Stimulated activated memory B cell treated with anti-CD40 and anti-IgM and Interleukin-4, amounts not matched to agents 10 μg/mL and 1 μg/mL and 100 μg/mL, for 72 hours (primary cell): ENCODE measurements at places on chromosomes 5 and 9.

DNA sequence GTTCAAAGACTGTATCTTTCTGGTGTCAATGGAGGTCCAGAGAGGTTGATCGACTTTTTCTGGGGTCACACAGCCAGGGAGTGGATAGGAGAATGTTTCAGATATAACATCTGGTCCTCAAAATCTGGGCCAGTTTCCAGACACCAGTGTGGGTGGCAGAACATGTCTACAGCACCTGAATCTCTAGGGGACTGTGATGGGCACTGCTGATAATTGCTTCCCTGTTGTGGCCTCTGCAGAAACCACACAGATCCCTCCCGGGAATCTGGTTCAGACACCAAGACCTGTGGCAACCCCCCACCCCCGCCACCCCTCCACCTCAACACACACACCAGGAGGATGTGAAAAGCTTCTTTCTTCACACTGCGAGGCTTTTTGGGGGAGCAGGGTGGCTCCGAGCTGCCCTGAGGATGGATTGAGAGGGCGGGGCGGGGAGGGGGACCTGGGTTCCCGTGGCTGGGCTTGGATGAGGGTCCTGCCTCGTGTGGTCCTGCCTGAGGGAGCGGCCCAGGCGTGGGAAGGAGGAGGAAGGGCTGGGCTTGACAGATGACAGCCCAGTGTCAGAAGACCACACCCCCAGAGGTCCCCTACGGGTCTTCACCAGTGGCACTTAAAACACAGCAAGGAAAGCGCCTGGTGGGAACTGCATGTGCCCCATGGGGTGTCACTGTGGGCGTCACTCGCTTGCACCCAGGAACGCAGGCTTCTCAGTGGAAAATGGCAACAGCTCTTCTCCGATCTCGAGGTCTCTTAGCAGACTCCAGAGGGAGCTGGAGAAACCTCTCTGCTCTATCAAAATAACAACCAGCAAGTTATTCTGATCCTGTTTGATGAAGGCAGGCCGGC is 55.2 kb downstream of the TRIP13 start:
- peak; percentile 79 for ATAC-seq

- peak; percentile 90 for ATAC-seq
These were observed 115.9 kb downstream of the CDC42SE2 start for GRCh38 chr5:131379723-131380122.

- no peak for ATAC-seq
These were observed 28.4 kb downstream of the MRPS27 start for GRCh38 chr5:72291601-72292000.

DNA sequence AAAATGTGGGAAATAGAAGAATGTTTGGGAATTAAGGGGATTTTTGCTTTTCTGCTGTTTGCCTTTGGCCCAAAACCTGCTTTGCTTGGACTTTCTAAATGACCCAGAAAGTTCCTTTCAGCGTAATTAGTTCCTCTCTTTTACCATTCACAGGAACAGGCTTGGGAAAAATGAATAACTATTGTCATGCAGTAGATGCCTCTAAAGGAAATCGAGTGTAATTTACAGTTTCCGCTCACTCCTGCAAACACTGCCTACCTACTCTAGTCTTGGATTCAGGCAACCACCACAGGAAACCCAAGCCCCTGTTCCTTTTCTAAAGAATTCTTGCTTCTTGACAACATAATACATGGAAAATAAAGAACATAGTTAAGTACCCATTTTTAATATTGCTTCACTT is 25.0 kb downstream of the TTC23L start:
- ATAC-seq: no peak

DNA sequence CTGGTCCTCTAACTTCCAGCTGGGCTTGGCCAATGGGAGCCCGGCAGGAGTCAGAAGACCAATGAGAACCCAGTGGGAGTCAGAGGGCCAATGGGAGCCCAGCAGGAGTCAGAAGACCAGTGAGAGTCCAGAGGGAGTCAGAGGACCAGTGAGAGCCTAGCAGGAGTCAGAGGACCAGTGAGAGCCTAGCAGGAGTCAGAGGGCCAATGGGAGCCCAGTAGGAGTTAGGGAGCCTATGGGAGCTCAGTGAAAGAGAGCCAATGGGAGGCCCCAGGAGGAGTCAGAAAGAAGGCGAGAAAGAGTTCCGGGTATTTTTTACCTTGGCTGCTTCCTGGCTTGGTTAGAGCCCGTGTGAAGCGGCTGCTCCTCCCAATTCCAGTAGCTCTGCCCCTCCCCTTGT is 191.0 kb downstream of the GABBR2 start:
- no peak for ATAC-seq

- peak; percentile 84 for ATAC-seq
These were observed 23.4 kb downstream of the HNRNPK start for GRCh38 chr9:83956436-83957247.

DNA sequence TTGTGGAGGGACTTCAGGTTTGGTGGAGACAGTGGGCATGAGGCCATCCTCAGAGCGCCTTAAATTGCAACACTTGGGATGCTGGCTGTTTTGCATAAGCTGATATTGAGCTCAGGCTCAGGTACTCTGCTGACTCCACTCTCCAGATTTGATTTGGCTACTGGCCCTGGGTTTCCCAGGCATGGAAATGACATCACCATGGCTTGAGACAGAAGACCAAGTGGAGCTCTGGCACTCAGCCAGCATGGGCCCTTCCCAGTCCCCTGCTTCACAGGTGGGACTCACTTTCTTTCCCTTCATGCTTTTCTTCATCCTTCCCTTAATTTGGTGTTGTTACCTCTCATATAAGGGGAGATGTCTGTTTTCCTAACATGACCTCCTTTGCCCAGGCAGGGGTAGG is 72.0 kb upstream of the IL12B start:
- no peak for ATAC-seq

- ATAC-seq: no peak
These were observed 97.8 kb downstream of the STK32A start for GRCh38 chr5:147332658-147333057.

DNA sequence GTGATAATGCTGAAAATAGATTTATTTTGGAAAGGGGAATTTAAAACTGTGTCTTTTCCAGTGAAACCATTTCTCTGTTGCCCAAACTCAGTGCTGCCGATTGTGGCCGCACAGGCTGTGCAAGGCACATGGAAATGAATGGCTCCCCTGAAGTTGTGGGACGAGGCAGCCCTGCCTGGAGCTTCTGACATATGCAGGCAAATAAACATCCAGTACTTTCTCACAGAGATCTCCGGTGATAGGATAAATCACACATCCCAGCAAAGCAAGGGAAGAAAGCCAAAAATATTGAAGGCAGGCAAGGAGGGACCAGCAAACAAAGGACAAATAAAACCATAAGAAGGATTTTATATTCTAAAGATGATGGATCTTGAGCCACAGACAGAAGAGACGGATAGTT is 464.5 kb downstream of the MTRR start:
- no peak for ATAC-seq

- ATAC-seq: no peak
These were observed 194.5 kb downstream of the ARL15 start for GRCh38 chr5:54115735-54116403.

DNA sequence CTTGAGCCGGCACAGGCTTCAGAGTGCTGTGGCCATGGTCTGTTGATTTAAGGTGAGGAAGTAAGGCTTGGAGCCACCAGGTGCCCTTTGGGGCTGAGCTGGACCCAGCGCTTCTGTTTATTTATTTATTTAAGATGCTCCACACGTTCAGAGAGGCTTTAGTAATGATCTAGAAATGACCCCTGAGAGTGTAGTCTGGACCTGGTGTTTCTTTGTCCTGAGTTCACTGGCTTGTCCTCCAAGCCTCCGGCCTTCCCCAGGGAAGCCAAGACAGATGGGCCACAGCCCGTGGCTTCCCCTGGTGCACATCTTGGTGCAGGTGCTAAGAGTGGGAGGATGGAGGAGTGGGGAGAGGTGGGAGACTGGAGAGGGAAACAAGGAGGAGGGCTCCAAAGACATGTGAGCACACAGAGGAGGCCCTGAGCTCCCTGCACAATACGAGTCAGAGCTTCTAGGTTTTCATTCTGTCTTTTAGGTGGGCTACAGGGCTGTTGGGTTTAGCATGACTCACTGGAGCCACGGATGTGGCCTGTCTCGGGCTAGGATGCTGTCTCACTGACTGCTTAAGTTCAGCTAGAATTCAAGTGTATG is 56.9 kb downstream of the AHRR start:
- peak; percentile 44 for ATAC-seq

- no peak for ATAC-seq
These were observed 31.9 kb upstream of the ZNF354A start for GRCh38 chr5:178762391-178762790.

DNA sequence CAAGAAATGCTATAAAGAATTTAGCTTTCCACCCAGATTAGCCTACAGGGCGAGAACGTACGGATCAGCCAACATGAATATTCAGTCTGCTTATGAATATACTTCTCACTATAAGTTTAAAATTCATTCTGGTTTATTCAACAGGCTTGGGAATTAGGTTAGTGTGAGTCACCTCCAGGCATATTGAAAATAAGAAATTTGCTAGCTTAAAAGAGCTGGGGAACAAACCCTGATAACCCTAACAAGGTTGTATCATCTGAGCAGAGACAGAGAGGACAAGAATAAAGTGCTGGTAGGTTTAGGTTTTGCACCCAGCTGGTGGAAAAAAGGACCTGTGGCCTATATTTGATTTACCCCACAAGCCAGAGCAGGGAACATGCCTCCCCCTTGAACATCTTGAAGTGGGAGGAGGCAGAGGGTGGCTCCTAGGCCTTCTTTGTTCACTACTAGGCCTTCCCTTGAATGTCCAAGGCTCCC is 12.3 kb downstream of the FNBP1 start:
- ATAC-seq: peak; percentile 2

DNA sequence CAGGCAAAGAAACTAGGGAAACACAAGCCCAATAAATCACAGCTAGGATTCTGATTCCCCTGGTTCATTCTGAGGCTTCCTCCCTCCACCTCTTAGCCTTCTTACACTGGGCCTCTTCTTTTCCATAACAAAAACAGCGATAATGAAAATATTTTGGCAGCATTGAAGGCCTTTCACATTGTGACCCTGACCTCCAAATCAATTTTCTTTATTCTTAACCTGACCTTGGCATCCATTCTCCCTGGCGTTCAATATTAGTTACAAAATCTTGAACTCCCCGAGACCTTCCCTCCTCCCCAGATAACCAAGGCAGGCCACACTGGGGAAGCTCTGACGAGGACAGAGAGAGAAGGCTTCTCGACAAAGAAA is 399.9 kb downstream of the ZSWIM6 start:
- ATAC-seq: no peak

GRCh38 chr9:93557366-93558137 is 18.8 kb upstream of the PHF2 start:
- no peak for ATAC-seq

- ATAC-seq: no peak
These were observed 7.5 kb downstream of the PFDN1 start for GRCh38 chr5:140295414-140295813.

DNA sequence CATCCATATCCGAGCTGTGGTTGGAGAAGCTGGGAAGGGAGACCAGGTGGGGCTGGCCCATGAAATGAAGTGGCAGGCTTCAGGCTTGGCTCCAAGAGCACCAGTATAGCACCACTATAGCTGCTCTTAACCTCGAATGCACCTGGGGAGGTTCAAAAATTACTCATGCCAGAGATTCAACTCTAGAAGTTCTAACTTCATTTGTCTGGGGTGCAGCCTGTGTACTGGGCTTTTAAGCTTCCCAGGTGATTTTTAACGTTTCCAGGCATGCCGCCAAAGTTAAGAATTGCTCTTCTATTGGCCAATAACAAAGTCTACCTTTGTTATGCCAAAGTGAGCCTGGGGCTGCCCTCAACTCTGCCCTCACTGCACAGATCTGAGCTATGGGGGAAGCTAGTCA is 458 bp downstream of the PRSS3 start:
- ATAC-seq: no peak

DNA sequence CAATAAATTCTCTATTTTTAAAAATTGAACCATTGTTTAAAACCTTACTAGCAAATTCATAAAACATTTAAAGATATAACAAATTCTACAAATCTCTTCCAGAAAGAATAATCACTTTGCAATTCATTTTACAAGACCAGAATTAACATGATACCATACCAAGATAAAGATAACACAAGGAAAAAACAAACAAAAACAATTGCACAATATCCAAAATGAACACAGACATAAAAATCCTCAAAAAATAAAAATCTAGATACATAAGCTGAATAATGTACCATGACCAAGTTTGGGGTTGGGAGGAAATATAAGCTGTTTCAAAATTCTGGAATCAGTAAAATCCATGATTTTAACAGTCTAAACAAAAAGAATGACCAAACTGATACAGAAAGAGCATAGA is 11.1 kb downstream of the CCNG1 start:
- no peak for ATAC-seq

- ATAC-seq: no peak
These were observed 524.2 kb downstream of the SPATA31D1 start for GRCh38 chr9:82512728-82513127.

DNA sequence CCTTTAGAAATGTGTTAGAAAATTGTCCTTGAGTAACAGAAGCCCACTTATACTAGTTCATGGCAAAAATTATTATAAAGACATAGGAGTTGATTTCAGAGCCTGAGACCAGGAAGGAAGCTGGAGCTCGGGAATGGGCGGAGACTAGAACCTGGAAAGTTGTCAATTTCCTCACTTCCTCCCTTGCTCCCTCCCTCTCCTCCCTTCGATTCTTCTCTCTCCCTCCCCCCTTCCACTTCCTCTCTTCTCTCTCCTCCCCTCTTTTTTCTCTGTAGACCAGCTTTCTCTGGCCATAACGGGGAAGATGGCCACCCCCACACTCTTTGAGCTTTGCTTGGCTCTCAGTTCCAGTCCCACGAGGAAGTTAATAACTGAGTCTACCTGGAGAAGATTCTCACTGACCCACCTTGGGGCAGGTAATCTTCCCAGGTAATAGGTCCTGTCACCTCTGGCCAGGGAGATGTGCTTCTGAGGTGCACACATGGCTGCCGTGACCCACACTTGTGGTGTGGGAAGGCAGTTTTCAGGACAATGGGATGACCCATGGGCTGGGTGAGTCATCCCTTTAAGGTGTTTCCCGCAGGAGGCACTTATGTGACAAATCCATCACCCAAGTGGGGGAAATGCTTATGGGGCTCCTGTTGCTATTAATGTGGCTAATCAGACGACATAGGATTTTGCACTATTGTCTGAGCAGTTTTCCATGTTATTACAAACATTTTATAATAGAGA is 78.7 kb downstream of the HSPA4 start:
- ATAC-seq: no peak
